HTR-8/SVneo (cell line): ENCODE measurements at places on chromosomes 12 and 14.

- no peak for DNase-seq
These were observed 1.9 kb upstream of the ATP5MC2 start for GRCh38 chr12:53677800-53678148.

- DNase-seq = no peak
These were observed 84.5 kb downstream of the ADGRD1 start for GRCh38 chr12:131038159-131038558.

DNA sequence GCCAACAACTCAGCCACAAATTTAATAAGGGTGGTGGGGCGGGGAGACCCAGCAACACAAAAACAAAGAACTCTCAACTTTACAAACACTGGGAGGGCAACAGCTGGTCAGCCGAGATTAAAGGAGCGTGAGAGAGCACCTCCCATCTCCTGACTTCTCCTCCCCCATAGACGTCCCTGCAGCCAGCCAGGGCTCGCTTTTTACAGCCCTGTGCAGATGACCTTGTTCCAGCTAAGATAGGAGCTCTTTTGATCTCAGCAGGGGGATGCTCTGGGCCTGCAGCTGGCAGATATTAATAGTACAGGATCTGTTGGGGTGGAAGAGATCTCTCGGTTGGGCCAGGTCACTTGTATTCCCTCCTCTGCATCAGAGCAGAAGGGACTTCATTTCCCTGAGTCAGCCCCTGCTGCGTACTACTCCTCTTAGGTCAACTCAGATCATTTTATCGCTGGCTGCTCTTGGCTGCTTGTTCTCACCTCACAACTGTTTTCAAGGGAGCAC lies 475.8 kb downstream of the RAD51B start:
- DNase-seq = no peak

GRCh38 chr12:127770118-127770517 lies 496.9 kb upstream of the TMEM132C start:
- no peak for DNase-seq

DNA sequence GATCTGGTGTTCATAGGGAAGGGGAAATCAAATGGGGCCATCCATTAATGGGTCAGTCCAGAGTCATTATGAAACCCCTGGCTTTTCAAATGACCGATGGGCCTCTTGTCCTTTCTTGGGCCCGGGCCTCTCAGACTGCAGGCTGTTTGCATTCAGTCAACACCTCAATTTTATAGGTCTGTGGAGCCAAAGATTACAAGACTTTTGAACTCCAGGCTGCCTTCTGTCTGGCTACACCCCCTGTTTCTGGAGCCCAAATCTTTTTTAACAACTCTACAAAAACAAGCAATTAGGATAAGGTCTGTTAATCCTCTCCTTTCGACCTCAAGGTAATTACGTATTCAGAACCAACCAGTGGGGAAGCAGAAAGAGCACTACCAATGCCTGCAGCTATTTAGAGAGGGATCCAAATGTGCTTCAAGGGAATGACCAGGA lies 35.6 kb downstream of the DUSP6 start:
- no peak for DNase-seq

DNA sequence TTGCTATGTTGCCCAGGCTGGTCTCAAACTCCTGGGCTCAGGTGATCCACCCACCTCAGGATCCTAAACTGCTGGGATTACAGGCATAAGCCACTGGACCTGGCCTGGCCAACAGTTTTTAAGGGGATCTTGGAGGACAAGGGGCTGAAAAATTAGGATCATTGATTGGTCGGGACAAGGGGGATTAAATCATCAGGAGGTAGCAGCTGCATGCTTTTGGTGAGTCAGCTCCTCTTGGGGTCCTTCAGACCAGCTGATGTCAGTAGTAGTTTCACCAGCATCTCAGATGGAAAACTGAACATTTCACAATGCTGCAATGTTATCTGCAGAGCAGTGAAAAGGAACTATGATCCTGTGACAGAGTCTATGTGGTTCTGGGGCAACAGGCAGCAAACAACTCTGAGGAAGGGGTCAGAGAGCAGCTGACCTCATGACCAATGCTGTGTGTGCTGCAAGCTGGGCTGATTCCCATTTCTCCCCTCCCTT lies 6.3 kb downstream of the LRRC74A start:
- DNase-seq = no peak
